ENCODE measurements at places on chromosomes 16 and 17.

- no peak for DNase-seq
These were observed 27.1 kb downstream of the TBC1D3B start for GRCh38 chr17:36149296-36149820.

DNA sequence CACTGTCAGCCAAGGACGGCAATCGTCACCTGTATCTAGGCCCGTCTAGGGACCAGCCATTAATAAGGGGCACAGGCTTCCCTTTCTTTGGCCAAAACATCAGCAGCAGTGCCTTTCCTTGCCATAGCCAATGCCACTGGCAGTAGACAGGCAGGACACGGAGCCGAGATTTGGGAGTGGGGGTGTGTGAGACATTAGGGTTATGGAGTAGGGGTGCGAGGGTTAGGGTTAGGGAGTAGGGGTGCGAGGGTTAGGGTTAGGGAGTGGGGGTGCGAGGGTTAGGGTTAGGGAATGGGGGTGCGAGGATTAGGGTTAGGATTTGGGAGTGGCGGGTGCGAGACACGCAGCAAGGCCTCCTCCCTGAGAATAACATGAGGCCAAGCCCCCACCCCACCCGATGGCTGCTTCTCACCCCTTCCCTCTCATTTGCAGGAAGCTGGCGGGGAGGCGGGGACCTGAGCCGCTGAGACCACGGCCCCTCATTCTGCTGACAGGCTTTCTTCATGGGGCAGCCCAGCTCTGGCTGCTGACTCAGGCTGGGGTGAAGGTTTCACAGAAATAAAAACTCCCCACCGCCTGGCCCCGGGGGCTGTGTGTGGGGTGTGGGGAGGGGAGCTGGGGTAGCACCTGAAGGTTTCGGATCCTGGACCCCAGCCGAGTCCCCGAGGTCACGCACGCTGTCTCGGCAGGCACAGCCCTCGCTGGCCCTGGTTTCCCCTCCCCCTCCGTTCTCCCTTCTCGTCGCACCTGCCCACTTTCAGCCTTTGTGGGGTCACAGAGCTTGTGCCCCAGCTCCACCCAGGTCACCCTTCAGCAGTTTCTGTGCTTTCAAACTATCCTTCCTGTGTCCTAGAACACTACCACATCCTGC, 93.8 kb downstream of the PGS1 start:
- no peak for DNase-seq

DNA sequence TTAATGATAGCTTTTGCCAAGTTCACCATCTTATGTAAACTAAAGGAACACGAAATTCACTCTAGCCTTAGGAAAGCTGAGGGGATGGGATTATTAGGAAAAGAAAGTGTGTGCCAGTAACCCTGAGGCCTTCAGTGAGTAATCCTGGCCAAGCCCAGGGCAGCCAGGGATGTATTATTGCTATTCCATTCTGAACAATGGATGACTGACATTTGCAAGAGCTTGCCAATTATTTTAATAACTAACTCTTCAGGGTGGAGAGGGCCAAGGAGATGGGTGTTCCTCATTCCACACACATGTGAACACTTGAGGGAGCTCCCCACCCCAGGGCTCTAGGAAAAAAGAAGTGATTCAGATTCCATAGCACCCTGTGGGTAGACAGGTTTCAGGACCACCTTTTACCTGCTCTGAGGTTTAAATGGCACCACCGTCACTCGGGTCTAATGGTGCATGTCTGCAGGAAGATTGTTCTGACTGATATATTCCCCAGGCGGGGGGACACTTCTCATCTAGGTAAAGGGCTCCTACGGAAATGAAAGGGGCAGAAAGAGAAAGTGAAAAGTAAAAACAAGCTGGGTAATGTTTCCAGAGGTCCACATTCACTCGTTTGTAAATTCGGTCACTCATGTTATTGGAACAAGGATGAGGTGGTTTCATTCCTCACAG, 41.5 kb downstream of the TK2 start:
- DNase-seq: no peak

GRCh38 chr16:89173174-89173921, 1.8 kb downstream of the CDH15 start:
- no peak for DNase-seq

- DNase-seq: no peak
These were observed 96.9 kb downstream of the KATNIP start for GRCh38 chr16:27646806-27647205.

DNA sequence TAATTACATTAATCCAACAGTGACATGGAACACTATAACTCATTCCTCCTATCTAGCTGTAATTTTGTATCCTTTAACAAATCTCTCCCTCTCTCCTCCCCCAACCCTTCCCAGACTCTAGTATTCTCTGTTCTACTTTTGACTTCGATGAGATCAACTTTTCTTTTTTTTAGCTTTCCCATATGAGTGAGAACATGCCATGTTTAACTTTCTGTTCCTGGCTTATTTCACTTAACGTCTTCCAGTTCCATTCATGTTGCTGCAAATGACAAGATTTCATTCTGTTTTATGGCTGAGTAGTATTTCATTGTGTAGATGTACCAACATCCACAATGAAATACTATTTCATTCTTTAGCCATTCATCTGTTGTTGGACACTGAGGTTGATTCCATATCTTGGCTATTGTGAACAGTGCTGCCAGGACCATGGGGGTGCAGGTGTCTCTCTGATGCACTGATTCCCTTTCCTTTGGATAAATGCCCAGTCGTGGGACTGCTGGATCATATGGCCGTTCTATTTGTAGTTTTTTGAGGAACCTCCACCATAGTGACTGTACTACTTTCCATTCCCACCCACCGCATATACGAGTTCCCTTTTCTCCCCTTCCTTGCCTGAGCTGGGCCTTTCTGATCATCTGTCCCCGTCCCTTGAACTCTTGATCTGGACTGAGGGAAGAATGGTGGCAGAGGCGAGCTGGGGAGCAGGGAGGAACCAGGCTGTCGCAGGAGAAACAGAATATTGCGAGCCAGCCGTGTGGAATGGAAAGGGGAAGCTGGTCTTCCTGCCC, 7.7 kb upstream of the CEP295NL start:
- no peak for DNase-seq

DNA sequence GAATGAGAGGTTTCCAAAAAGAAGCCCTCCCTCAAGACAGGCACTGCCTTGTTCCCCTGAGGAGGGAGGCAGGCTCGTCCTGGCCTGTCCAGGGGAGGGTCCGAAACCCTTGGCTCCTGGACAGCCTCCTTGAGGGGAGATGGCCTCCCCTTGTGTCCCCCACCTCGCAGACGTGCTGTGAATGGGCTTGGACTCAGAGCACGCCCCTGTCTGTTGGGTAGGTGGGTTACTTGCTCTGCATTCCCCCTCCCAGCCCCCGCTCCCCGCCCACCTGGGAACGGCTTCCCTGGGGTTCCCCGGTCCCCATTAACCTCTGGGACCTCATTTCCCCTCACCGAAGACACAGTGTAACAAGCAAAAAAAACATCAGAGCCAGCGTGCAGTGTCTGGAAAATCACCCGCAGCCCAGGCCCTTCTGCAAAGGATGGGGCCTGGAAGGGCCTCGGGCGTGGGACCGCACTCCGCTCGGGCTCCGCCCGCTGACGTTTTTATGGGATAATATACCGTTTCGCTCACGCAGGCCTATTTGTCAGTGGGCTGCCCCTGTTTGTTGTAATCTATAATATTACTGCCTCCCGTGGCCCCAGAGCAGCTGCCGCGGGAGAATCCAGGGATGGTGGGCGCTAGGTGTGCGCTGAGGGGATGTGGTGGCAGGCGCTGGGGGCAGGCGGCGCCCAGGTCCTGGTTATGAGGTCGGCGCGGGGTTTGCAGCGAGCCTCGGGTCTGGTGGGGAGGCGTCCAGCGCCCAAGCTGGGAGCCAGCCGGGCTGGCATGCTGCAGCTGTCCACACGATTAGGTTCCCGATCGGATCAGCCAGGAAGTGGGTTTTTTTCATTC, 11.1 kb downstream of the BAHCC1 start:
- no peak for DNase-seq

DNA sequence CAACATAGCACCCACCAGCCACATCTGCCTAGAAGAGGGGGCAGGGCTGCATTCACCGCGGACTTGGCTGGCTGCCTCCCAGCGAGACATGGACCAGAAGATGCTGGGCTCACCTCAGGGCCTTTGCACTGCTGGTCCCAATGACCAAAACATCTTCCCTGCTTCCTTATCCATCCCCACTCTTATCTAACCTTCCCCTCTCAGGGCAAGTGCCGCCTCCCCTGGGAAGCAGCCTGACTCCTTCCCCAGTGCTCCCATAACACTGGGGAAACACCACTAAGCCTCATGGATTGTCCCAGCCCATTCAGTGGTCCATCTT, 5.7 kb downstream of the TMC6 start:
- DNase-seq: no peak

GRCh38 chr17:81148986-81149533, 16.2 kb upstream of the PVALEF start:
- no peak for DNase-seq

- DNase-seq: no peak
These were observed 5.3 kb upstream of the NTN3 start for GRCh38 chr16:2465653-2466415.

GRCh38 chr16:11768849-11769248, 26.2 kb upstream of the TXNDC11 start:
- no peak for DNase-seq

DNA sequence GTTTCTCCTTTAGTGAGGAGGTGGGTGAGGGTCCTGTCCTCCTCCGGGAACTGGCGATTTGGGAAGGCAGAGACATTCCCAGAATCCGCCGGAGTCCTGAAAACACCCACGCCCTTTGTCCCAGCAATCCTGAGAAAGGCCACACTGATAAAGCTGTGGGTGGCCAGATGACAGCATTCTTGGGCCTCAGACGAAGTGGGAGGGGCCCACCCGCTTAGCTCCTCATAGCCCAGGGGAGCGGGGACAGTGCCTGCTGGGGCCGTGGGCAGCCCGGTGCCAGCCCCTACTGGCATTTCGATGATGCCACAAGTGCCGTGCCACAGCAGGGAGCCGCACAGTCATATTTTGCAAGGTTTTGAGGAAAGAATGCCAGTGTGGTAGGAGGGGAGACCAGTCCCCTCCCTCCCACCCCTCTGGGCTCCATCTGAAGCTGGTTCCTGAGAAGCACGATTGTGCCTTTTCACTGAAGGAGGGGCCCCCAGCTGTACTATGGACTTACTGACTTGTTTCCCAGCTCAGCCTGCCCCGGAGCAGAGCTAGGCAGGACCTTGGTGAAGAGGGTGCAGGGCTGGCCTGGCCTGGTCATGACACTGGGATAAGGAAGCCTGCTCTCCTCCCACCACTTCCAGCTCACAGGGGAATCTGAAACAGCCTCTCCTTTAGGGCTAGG, 20.9 kb upstream of the MPRIP start:
- no peak for DNase-seq

GRCh38 chr16:66311306-66311705, 55.2 kb upstream of the CDH5 start:
- DNase-seq: no peak

- no peak for DNase-seq
These were observed 121.0 kb upstream of the IRX3 start for GRCh38 chr16:54407596-54407995.

DNA sequence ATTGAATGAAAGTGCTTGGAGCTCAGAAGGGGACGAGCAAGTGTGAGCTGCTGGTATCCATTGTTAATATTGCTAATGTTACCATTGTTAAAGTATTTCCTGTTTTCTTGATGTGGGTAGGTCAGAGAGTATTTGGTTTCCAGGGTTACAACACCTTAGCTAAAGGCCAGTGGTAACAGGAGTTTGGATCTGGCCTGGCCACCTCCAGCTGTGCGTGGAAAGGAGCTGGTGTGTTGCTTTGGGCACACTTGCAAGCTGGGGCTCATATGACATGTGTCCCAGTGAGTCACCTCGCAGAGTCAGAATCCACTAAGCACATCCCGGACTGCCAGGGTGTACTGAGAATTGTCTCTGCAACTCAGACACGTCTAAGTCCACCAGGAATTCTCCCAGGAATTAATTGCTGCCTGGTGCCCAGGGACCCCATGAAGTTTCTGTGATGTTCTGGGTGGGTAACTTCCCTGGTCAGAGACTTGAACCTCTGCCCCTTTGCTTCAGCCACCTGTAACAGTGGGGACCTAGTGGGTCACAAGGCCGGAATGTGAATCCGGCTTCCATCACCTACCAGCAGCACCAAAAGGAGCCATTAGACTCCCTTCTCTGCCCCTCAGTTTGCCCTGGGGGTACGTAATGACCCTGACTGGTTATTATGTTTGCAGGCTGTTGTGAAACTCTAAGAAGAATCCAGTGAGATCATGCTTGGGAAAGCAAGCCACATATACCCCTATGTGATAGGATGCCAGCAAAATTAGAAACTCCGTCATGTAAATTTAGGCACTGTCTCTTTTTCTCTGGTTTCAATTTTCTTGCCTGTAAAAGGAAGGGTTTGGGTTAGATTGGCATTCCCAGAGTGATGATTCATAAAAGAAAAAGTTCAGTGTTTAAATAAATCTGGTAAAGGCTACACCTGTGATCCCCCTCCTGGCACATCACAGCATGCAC, 12.8 kb downstream of the SLC6A2 start:
- no peak for DNase-seq

- DNase-seq: no peak
These were observed 1.3 kb downstream of the CAVIN1 start for GRCh38 chr17:42421507-42422338.

DNA sequence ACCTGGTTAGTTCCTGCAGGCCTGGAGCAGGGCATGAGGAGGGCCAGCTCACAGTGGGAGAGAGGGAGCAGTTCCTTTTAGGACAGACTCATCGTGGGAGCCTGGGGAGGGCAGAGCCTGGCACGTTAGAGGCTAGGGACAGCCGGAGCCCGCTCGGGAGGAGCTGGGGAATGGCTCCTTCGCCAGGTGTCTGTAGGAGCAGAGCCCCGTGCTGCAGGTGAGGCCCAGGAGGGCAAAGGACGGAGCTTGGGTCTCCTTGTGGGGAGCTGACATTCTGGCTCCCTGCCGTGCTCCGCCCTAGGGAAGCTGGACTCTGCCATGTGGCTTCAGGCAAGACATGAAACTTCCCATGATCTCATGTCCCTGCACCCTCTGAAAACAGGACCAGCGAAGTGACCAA, 18.7 kb upstream of the MTSS2 start:
- DNase-seq: no peak

- DNase-seq: no peak
These were observed 3.4 kb downstream of the MYO18A start for GRCh38 chr17:29176558-29177351.

DNA sequence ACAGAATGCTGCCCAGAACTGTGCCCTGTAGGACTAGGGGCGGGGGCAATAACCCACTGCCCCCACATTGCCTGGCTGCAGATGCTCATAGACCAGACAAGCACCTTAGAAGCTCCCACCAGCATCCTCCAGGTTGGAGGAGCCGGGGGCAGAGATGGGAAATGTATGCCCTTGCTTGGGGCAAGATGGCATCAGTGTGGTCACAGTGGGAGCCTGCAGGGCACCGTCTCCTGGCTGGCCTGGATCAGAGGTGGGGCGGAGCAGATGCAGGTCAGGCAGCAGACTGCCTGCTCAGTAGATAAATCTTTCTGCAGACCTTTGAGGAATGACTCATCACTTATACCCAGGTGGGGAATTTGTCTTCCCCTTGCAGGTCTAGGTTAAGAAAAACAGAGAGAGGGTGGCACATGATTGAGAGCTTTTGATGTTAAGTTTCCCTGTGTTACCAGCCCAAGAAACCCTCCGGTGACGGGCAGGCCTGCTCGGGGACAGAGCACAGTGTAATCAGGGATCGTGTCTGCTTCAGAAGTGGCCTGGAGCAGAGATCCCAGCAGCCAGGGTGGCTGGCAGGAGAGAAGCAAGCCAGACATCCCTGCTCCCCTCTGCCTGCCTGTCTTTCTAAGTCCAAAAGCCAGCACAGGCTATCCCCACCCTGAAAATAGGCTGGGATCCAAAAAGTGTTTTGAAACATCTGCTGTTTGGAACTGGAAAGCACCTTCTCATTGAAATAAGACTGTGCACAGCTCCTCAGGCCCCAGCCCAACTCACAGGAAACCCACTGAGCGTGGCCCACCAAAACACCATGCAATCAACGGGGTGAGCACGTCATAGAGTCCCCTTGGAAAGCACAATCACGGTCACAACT, 50.7 kb upstream of the RPL38 start:
- no peak for DNase-seq

All from esophagus squamous epithelium (tissue), 5 donors.